ENCODE measurements at places on chromosomes 2 and 18. TPM values are rescaled to one million over a fixed set of nuclear protein-coding genes. Genes with fewer than 3 reads are reported as not detected.

Gene TMEM178A
- 0.25 TPM for total RNA-seq

Gene GKN2
- not detected for total RNA-seq

Gene CCDC121
- total RNA-seq: 1.4 TPM

Gene DCTN1
- total RNA-seq: 46.1 TPM

Gene EIF5B
- 29.2 TPM for total RNA-seq

Gene CCDC148
- not detected for total RNA-seq

Gene VIL1
- total RNA-seq: 0.65 TPM

Gene RUFY4
- total RNA-seq: 0.44 TPM

Gene SCLY
- total RNA-seq: 11.8 TPM

Gene ANO7
- 0.30 TPM for total RNA-seq

Gene DOK6
- not detected for total RNA-seq

Gene CABLES1
- total RNA-seq: 0.47 TPM

Gene LIMS4
- total RNA-seq: not detected

Gene SERPINB12
- total RNA-seq: not detected

Gene LYG1
- 1.1 TPM for total RNA-seq

Gene SIX2
- total RNA-seq: not detected

Gene ITPRIPL1
- total RNA-seq: 6.6 TPM

Gene RAMP1
- total RNA-seq: not detected

Gene FBXO15
- total RNA-seq: 1.3 TPM

Gene NTSR2
- not detected for total RNA-seq

Gene RGPD3
- 0.43 TPM for total RNA-seq

Gene NAT8
- not detected for total RNA-seq

Gene ST3GAL5
- 110 TPM for total RNA-seq

Data from CD8-positive, alpha-beta T cell (primary cell).